ENCODE measurements at places on chromosomes 1 and 21. TPM values are rescaled to one million over a fixed set of nuclear protein-coding genes. Genes with fewer than 3 reads are reported as not detected.

GRCh38 chr1:150973836-150974579, 627 bp downstream of the CERS2 start:
- DNase-seq, result peak; percentile 71

- DNase-seq, result no peak
These were observed 5.3 kb upstream of the CHD1L start for GRCh38 chr1:147236959-147237791.

GRCh38 chr1:55289614-55290013, 74.5 kb upstream of the USP24 start:
- no peak for DNase-seq

DNA sequence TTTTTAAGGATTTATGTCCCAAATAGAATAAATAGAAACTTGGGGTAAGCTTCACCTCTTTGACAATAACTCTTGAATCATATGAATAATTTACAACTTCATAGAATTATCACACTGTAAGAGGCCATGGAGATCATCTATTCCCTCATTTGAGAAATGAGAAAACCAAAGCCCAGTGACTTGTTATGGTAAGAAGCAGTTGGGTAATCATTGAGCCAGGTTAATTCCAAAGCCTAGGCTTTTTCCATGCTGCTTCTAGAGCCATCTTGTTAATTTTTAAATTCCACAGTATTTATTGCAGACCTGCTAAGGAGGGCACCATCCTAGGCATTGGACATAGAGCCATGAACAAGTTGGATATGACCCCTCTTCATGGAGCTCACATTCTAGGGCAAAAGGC, 160.5 kb downstream of the CDC7 start:
- DNase-seq, result no peak

SLC45A3 gene
- total RNA-seq, result 5.3 TPM

CHI3L1 gene
- not detected for total RNA-seq

CLCA4 gene
- not detected for total RNA-seq

L1TD1 gene
- total RNA-seq, result not detected

ZZZ3 gene
- 56.5 TPM for total RNA-seq

CD1B gene
- total RNA-seq, result not detected
